ENCODE measurements at places on chromosomes 7 and 10. TPM values are rescaled to one million over a fixed set of nuclear protein-coding genes. Genes with fewer than 3 reads are reported as not detected.

DNA sequence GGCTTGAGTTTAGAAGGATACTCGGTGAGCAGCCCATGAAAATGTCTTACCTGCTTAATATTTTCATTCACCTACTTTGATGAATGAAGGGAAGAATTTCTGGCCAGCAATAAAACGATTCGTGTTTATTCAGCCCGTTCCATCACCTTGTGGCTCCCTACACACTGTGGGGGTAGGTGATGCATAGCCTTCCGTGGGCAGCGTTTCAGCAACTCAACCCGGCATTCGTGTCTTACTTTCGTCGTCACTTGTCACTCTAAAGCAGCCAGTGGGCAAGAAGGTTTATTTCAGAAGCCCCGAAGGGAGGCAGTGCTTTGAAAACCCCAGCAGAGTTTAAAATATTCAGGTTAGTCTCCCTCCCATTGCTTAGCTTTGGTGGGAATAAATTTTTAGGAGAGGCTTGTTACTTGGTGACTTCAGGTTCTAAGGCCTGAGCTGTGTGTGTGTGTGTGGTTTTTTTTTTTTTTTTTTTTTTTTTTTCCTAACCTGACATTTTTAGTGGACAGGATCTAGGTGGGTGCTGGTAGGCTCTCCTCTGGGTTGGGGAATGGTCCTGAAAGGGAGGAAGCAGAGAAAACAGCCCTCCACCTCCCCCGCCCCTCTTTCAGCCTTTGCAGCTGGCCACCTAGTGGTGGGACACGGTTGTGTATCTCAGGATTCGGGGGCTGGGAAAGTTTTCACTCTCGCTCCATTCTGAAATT is 1.8 kb downstream of the GRK5 start:
- peak; percentile 70 for DNase-seq

GRCh38 chr10:130816116-130816901 is 495.2 kb downstream of the TCERG1L start:
- DNase-seq = no peak

GRCh38 chr10:104406715-104407650 is 53.4 kb downstream of the CFAP58 start:
- DNase-seq = no peak

GRCh38 chr7:101636822-101637623 is 7.9 kb upstream of the MYL10 start:
- DNase-seq = no peak

- DNase-seq = no peak
These were observed 121.9 kb downstream of the RALA start for GRCh38 chr7:39745320-39745719.

DNA sequence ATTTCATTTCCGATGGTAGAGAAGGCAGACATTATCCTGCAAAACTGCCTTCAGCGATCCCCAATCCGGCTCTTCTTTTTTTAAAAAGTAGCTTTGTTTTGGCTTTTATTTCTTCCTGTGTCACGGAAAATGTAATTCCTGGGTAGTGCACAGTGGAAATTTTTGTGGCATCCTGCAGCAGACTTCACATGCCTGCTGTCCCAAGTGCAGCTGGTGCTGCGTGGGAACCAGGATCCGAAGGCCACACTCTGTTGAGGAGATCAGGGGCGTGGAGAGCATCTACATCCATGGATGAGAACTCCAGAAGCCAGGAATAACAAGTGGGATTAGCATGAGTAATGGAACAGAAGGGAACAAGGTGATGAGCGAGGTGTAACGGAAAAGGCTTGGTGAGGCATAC is 4.6 kb downstream of the VWA2 start:
- no peak for DNase-seq

- DNase-seq = no peak
These were observed 21.3 kb downstream of the AVL9 start for GRCh38 chr7:32516551-32517100.

Gene GLI3
- total RNA-seq = 5.0 TPM

Gene CALCR
- 0.31 TPM for total RNA-seq

GRCh38 chr7:150631866-150632864 is at the start of gene GIMAP6:
Gene GIMAP6, minus strand, starts transcription at chr7:150632385. Its CDS starts 2,243 bp downstream, at chr7:150630142.
- DNase-seq = no peak

Gene DPP6
- 78.3 TPM for total RNA-seq

- no peak for DNase-seq
These were observed 19.2 kb upstream of the C10orf67 start for GRCh38 chr10:23363793-23364135.

Data from testis (tissue), 5 donors.